ENCODE measurements at places on chromosomes 6 and 20.

- DNase-seq: peak; percentile 22
These were observed 35.3 kb downstream of the TOX2 start for GRCh38 chr20:43949741-43950618.

DNA sequence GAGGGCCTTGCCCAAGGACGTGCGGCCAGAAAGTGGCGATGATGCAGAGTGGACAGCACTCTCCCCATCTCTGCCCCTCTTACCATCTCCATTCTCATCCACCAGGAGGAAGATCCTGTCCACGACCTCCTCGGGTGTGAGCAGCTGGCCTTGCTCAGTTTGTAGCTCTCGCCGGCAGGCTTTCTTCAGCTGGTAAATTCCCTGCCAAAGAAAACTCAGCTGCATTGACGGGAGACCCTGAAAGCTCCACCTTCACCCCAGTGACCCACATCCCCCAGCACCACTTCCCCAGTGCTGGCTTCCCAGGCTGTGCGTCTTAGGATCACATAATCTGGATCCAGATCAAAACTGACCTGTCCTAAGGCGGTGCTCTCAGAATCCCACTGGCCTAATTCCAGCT lies 9.2 kb downstream of the GUCA1B start:
- DNase-seq: no peak

GRCh38 chr6:11035616-11036350 lies 8.3 kb downstream of the ELOVL2 start:
- no peak for DNase-seq

DNA sequence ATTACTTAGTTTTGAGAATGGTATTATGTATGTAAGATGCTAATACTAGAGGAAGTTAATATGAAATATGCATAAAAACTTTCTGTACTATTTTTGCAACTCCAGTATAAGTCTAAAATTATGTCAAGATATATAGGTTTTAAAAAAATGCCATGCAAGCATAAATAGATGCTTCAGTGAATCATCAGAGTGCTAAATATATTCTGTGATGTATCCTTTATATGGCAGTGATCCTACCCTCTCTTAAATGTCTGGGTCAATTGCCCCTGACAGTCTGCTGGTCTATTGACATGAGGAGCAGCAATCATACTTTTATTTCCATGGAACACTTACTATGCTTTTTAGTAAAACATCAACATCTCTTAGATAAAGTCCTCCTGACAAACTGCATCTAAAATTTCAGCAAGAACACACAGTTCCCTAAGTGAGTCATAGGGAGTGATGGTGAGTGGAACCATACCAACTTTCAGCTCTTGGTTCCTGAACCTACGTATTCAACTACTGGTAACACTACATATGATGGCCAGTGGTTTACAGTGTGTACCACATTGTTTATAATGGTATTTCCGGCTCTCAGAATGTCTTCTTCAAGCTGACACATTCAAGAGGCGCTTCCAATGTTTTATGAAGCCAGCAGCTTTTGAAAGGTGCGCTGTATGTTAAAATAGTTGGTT lies 928.7 kb upstream of the GJE1 start:
- no peak for DNase-seq

GRCh38 chr6:100194535-100194934 lies 200.5 kb upstream of the MCHR2 start:
- DNase-seq: no peak

DNA sequence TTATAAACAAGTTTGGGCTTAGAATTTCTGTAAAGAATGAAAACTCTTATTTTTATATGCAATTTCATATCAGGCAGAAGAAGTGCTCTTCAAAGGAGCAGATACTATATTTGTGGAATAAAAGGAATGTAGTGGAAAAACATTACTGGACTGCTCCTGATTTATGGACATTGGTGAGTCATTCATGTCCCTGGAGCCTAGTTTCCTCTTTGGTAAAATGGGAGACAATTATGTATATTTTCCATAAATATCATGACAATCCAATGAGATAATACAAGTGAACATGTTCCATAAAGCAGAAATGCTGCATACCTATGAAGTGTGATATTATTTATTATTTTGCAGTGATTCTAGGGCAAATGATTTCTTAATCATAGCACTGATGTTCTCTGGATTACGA lies 445.8 kb upstream of the CITED2 start:
- DNase-seq: no peak

GRCh38 chr20:9989066-9989724 lies 45.6 kb upstream of the ANKEF1 start:
- no peak for DNase-seq

- no peak for DNase-seq
These were observed 170.2 kb downstream of the SCP2D1 start for GRCh38 chr20:18983796-18984195.

DNA sequence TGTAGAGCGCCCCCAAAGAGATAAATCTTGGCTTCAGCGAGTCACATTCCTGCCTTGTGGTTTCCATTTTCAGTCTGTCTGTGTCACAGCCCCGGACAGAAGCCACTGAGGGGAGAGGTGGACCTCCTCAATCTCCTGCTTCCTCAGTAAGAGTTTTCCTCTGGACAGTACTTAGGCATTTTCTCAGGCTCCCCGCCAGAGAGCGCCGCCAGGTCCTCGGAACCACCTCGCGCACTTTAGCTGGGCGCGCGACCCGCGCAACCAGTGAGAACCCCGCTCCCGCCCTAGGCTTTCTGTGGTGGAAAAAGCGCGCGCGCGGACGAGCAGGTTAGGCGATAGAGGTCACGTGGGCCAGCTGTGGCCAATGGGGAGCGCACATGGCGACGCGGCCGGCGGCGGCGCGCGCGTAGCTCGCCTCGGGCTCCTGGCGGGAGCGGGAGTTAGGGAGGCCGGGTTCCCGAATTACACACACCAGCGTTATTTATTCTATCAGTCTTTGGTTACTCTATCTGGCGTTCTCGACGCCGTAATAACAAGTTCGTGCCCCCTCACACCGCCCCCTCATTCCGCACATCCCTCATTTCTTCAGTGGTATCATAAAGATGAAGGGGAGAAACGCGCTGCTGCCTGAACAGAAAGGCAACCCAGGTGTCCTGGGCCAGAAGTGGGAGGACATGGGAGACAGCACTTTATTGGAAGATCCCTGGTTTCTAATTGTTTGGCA lies 19.4 kb downstream of the PXT1 start:
- peak; percentile 96 for DNase-seq

DNA sequence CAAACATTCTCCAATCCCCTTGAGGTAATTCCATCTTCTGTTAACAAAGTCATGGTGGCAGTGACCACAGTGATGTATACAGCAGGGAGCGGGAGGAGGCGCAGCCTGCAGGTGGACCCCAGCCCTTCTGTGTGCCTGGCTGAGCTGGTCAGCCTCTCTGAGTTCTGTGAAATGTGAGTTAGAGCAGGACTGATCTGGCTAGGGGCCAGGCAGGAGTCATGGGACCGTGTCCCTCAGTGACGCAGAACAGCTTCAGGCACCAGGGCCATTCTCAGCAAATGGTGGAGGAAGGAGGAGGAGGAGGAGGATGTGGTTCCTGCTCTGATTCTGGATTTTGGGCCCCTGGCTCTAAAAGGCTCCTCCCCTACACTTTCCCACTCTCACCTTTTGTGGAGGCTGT lies 6.9 kb downstream of the PHACTR3 start:
- DNase-seq: no peak

DNA sequence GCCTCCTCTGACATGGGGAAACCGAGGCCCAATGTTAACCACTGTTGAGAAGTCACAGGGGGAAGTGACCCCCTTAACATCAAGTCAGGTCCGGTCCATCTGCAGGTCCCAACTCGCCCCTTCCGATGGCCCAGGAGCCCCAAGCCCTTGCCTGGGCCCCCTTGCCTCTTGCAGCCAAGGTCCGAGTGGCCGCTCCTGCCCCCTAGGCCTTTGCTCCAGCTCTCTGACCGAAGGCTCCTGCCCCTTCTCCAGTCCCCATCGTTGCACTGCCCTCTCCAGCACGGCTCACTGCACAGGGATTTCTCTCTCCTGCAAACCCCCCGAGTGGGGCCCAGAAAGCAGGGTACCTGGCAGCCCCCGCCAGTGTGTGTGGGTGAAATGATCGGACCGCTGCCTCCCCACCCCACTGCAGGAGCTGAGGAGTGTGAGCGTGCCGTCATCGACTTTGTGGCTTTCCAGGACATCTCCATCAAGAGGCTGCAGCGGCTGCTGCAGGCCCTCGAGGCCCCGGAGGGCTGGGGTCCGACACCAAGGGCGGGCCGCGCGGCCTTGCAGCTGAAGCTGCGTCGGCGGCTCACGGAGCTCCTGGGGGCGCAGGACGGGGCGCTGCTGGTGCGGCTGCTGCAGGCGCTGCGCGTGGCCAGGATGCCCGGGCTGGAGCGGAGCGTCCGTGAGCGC lies 1.6 kb downstream of the TNFRSF6B start:
- DNase-seq: no peak

GRCh38 chr6:294656-295565 lies 2.6 kb downstream of the DUSP22 start:
- DNase-seq: no peak

- no peak for DNase-seq
These were observed 186.9 kb upstream of the SLC24A3 start for GRCh38 chr20:19025430-19026120.

DNA sequence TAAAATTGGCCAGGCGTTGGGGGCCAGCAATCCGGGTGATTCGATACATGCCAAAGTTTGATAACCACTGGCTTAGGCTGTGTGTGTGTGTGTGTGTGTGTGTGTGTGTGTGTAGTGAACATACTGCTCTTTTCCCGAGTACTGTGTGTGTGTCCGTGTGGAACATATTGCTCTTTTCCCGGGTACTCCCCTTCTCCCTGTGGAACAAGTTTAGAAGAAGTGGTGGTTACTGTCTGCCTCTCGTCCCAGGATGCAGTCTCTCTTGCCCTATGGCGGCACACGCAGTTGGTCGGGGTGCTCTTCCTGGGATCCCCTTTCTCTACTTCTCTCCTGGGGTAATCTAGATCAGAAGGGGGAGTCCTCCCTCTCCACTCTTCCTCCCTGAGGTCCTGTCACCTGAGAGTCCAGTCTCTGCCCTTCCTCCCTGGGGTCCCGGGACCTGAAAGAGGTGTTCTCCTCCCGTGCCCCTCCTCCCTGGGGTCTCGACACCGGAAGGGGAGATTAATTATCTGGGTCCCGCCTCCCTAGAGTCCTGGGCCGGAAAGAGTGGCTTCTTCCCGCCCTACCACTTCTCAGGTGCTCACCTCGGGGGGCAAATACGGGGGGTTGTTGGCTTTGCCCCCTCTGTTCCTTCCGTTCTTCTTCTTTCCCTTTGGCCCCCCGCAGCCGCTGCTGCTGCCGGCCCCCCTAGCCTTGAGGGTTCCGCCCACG lies 516 bp downstream of the GTPBP2 start:
- peak; percentile 12 for DNase-seq

GRCh38 chr6:137423451-137424168 lies 70.6 kb downstream of the OLIG3 start:
- no peak for DNase-seq

DNA sequence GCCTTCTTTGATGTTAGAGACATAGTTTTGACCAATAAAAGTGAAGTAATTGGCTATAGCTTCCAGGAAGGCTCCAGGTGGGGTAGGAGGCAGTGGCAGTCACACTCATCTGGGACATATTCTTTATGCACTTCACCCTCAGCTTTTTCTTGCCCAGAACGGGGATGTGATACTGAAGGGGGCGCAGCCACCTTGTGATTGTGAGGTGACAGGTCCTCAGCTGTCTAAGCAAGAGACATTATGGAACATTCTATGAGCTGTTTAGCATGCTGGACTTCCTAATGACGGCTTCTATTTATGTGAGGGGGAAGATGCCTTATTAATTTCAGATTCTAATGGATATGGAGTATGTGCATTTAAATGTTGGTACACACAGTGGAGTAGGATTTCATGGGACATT lies 151.3 kb upstream of the ZFP64 start:
- no peak for DNase-seq

Data from stimulated activated CD4-positive, alpha-beta T cell treated with anti-CD3 and anti-CD28 coated beads, Interleukin-15, amount 100 ng/mL, for 1 hour (primary cell).